ENCODE measurements at places on chromosomes 5 and 9.
A peak's percentile ranks its signal among the peaks of the same experiment; 100 is the strongest.

DNA sequence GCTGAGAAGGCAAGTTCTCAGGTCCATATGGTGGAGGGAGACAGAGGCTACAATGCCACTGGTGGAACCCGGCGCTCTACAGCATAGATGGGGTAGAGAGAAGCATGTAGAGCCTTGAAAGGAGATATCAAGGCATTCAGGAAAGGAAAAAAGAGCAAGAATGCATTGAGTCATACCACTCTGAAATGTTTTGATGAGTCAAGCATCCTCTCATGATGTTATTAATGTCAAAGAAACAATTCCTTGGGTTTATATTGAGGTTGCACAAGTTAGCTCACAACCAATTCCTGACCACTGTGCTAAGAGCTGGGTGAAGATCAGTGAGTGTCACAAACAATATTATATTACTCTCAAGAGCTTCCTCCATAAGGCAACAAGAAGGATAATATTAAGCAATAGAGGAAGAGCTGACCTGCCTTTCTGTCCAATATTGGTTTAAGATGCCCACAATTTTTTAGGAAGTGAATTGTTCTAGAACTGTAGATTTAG, 178.0 kb downstream of the RFK start:
- no peak for DNase-seq

- peak; percentile 76 for DNase-seq
Measured at GRCh38 chr9:114898741-114899140, 31.6 kb downstream of the TNFSF8 start.

DNA sequence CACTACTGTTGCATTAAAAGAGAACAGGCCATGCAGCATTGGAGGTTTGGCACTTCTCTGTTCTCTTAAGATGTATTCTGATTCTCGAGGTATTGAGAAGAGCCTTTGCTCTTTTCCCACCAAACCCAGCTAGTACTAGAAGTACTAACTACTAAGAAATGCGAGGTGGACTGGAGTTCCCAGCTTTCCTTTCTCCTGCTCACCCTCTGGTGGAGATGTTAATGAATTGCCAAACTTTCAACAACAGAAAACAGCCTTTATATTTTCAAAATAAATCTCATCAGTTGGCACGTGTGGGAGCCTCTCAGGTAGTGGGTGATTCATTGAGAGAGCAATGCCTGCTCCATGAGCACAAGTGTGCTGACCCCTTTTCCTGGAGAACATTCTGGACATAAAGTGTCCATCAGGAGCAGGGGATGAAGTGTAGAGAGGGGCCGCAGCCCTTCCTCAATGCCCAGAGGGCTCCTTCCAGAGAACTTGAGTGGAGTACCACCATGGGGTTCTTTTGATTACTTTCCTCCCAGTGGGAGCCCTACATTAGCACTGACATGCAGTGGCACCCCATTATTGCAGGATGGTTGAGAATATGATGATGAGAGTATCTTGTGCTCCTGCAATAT, 45.7 kb downstream of the TMEM174 start:
- DNase-seq = no peak

- no peak for DNase-seq
Measured at GRCh38 chr5:31148959-31149475, 44.5 kb upstream of the CDH6 start.

- DNase-seq = no peak
Measured at GRCh38 chr5:173020643-173021042, 35.5 kb upstream of the CREBRF start.

GRCh38 chr5:62948301-62948700, 369.7 kb downstream of the LRRC70 start:
- no peak for DNase-seq

DNA sequence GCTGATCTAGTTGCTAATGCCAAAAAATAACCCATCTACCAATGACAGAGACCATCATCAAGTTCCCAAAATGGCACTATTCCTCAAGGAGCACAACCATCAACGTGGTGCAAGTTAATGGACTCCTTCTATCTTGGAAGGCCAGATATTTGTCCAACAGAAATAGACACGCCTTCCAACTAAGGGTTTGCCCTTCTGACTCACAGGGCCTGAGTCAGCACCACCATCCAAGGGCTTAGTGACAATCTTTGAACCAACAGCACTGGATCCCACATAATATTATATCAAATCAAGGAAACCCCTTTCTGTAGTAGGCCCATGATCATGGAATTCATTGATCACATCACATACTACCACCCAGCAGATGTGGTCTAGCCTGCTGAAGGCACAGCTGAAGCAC, 84.3 kb downstream of the MED27 start:
- no peak for DNase-seq

DNA sequence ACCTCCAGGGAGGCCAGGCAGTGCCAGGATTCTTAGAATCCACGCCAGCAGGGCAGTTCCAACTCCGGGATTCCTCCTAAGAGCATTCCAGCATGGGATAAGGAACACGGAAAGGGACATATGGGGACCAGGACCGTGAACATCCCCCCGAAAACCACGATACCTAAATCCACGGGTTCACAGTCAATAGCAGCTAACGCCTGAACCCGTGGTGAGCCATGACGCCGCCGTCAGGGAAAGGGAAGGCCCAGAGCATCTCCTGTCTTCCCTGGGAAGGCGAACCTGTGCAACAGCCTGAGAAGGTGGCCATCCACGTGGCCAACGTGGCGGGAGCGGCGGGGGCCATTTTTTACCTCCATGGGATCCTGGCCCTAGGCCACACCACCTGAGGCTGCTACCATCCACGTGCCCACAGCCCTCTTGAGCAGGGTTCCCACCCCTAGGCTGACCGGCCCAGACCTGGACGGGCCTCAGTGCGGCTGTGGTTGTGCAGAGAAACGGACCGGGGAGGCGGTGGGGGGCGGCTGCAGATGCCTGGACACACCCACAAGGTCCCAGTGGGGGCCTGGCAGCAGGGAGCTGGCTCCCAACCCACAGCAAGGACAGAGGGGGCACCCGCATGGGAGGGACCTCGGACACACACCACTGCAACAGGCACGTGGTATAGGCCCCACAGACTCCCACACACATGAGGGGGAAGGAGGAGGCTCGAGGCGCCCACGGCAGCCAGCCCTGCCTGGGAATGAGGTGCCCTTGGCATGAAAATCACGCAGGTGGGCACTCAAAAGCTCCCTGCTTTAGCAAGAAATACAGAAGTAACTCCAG, 42.8 kb downstream of the SLC12A7 start:
- DNase-seq = no peak

DNA sequence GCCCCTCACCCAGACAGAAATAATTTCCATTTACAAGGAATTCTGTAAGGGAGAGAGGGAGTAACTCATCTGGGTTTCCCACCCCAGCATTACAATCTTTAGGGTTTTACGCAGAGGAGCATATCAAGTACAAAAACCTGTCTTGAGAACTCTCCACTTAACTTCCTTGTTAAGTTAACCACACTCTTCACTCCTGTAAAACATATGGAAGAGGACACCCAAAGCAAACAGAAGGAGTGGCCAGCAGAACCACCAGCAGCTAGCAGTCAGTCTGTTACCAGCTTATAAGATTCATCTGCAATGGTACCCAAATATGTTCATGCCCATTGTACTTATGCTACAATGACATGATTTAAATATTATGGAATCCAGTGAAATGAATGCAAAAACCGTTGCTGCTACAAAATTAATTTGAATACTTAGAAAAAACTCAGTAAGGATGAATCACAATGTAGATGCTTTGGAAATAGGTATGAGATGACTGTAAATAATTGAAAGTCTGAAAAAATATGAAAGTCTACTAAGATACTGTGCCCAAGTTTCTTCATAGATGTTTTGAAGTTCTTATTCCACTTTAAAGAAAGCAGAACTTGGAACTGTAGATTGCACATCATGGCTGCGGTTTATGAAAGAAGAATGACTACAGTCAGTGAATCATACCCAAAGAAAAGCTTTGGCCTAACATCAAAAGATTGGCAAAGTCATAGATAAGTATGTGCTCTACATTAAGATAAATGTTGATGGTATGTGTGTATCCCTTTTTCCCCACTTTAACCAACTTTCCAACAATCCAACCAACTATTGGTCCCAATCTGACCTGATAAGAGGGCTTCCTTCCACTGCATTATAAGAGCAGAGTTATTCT, 233.6 kb downstream of the ACTL7B start:
- peak; percentile 53 for DNase-seq

DNA sequence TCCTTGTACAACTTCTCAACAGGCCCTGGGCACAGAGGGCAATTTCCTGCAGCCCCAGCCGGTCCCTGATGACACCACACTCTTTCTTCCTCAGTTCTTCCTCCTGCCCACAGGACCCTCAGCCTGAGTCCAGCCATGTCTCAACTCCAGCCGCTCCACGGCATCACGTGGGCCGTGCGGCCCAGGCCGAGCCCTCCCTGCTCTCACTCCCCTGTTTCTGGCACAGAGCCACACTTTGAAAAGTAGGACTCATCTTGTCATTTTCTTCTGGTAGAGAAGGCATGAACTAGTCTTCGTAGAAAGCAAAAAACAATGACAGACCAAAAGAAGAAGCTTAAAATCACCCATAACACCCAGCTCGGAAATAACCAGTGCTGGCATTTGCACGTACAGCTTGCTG, 404.7 kb upstream of the IRX1 start:
- DNase-seq = no peak

DNA sequence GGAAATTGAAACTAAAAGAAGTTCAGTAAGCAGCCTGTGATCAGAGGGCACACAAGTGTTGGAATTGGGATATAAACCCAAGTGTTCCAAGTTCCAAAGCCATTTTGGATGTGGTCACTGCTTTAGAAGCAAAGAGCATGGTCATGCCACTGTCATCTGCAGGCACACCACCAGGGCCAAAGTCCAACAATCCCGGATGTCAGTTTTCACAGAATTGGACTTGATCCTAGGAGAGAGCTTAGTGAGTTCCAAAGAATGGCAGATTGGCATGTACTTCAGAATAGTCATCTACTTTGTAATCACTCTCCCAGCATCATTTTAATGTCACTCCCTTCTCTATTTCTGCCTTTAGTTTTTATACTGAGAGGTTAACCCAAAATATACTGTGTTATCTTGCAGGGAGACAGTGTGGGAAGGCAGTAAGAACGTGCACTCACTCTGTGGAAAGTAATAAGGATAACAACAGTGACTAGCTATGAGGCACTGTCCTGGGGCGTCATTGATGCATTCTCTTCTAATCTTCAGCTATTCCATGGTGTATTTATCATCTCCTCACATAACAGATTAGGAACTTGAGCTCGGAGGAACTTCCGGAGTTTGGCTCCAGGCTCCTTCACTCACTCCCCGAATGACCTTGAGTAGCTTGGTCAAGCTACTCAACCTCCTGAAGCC, 388.0 kb downstream of the ACTL7B start:
- DNase-seq = no peak

DNA sequence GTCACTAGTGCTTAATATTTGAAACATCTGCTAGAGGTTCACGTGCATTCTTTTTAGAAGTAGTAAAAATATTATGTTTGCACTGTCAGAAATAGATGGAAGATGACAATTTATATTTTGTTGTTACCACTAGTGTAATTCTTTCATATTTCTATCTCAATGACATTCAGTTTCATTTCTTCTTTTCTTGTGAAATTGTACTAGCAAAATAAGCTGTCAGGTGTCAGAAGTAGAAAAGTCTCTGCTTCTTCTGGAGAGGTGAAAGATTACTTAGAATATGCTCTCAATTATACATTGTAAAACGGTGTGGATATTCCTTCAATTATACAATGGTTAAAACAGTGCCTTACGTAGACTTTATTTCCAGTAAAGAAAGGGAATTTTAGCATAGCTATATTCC, 395.4 kb downstream of the CSNK1G3 start:
- DNase-seq = no peak

DNA sequence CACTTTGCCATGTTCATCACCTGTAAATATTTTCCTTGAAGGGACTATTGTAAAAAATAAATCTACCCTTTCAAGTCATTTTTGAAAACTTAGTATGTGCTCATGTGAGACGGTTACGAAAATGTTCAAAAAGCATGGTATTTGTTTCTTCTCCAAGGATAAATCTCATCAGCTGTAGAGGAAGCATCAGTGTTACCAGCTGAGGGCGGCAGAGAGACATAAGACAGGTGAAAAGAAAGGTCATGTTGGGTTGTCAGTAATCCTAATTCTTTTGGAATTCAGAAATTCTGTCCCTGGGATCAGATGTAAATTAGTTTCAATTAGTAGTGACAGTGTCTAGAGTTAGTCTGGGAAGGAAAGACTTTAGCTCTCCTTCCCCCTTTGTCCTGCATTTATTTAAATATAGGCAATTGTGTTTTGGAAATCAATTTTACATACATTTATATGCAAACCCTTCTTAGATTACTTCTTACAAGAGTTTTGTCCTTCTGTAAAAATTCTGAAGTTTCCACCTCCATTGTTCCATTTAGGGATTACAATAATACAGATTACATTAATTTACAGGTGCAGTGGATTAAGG, 791.9 kb upstream of the CDH6 start:
- no peak for DNase-seq
